Stomach (tissue), 19 donors: ENCODE measurements at places on chromosomes 2 and 18. TPM values are rescaled to one million over a fixed set of nuclear protein-coding genes. Genes with fewer than 3 reads are reported as not detected.

GRCh38 chr18:468955-469790, 31.3 kb downstream of the COLEC12 start:
- no peak for DNase-seq

DNA sequence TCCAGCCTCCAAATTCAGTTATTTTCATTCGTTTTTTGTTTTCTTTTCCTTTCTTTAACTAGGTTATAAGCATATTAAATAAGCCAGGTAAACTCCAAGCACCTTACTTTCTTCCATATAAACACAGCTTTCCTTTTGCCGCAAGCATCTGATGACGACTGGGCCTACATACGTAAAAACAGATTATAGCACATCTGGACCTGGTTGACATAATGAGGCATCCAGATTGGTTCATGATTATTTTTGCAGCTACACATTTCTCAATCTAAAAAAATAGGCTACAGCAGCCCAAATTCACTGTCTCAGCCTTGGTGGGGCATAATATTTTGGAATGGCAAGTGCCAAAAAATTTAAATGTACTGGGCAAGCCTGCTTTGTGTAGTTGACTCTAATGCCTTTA, 7.7 kb downstream of the CYP1B1 start:
- DNase-seq = no peak

DNA sequence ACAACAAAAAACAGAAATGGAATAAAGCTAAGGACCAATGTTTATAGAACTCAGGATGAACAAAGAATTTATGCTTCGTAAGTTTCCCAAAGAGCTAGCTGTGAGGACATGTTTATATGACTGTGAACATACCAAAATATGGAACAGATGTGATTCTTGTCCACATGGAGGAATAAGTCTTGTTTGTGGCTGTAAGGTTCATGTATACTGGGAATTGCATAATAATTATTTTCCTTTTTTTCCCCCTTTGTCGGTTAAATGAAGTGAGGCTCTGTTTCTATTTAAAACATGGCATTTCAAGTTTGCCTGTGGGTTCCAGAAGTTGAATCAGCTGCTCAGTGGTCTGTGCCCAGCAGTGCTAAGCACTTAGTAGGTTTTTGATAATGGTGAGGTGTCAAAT, 108.1 kb downstream of the FHOD3 start:
- DNase-seq = no peak

DNA sequence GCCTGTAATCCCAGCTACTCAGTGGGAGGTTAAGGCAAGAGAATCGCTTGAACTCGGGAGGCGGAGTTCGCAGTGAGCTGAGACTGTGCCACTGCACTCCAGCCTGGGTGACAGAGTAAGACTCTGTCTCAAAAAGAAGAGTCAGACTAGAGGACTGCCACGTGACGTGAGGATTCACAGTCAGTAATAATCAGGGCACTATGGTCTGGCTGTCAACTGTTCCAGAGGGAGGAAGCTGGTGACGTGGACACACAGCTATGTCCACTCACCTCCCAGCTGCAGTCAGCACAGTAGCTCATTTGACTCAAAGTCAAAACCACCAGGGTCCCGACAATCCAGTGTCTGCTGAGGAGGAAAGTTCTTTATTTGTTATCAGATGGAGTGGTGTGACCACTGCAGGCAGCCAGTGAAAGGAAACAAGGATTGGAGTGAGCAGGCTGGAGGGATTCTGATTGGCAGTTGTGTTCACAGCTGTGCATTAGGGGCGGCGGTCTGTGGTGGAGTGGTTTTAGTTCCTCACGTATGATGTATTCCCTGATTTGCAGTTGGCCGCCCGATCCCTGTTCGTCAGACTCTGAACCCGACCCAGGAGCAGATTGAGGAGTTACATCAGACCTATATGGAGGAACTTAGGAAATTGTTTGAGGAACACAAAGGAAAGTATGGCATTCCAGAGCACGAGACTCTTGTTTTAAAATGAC, 37.9 kb downstream of the MOGAT1 start:
- peak; percentile 45 for DNase-seq

DNA sequence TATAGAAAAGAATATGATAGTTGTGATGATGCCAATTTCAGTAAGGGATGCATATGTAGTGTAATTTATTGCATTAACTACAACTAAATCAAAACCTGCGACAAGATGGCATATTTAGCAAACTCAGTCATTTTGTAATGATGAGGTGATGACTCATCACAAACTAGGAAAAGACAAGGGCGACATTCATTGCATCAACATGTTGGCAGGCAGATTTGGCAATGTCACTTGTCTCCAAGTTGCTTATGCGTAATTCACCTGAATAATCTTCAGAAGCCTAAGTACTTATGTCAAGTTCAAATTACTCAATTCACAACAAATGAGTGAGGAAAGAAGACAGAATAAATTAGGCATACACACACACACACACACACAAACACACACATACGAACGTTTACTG, 273.2 kb upstream of the RGPD4 start:
- no peak for DNase-seq

GRCh38 chr2:237901932-237902850, 42.8 kb downstream of the RAMP1 start:
- DNase-seq = no peak

- DNase-seq = no peak
These were observed 200.3 kb downstream of the MBD5 start for GRCh38 chr2:148221166-148221565.

DNA sequence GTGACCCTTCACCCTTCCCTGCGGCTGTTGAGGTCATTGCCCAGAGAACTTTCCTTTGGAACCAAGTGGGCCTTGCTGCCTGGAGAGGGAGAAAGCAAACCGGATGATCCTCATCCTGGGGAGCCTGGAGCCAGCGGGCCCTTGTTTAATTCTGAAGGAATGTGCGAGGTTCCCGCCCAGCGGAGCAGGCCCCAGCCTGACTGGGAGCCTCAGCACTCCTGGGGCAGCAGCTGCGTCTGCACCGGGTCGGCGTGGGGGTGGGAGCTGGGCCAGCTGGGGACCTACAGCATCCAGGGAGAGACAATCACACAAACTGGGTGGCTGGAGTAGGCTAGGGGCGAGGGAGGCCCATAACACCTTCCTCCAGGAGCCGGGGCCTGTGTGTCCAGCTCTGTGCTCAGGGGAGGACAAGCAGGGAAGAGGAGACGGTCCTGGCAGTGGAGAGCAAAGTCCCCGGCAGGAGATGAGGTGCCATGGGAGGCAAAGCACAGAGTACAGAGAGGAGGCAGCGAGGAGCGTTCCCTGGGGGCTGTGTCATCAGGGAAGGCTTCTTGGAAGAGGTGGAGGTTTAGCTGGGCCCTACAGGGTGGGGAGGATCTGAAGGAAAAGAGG, 61.9 kb upstream of the HAAO start:
- DNase-seq = no peak

DNA sequence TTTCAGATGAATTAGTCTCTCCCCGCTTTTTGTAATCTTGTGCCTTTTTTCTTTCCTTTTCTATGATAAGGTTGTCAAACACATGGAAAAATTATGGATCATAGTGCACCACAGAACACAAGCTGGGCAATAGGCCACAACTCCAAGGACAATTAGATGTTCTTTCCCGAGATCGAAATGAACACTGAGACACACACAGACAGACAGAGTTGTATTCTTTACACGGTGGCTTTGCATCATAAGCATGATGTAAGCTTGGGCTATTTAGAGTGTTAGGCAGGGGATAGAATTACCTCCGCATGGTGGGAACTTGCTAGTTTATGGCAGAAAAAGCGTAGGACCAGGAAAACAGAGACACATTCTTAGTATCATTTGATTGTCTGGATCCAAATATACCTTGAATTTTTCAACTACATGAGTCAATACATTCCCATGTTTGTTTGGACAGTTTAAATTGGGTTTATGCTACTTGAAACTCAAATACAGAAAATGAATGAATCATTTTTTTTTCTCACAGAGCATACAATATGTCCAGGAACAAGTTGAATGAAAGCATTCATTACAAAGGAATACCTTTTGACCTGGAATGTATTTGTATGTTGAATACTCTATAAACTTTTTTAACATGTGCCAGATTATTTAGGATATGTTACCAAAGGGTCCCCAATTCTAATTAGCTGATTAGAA, 1611.5 kb upstream of the TMEFF2 start:
- DNase-seq = no peak

DNA sequence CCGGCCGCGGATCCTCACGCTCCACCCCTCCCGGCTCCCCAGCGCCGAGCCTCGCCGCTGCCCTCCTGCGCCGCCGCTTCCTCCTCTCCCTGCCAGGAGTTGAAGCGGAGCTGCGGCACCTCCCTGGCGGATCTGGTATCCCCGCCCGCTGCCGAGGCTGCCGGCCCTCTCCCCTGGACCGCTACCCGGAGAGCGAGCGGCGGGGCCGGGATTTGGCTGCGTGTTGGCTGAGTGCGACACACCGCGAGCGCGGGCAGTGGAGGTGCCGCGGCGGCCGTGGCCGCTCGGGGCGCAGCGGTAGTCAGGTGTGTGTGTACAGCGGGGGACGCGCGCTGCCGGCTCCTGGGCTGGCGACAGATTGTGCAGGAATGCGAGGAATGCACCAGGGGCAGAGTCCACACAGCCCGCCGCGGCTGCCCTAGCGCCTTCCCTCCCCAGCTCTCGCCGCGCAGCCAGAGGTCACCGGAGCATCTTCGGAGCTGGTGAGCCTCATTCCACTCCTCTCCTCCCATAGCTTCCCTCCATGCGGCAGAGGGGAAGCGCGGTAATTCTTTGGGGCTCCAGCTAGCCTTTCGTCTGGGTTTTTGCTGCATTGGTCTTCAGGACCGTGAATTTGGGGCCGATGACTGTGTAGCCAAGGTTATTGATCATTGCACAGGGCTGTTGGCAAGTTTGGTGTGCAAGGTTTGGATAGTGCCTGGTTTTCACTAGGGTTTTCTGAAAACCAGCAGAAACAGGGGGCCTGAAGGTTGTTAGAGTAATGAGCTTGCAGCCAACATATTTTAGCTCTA, 1.3 kb downstream of the PKP4 start:
- peak; percentile 90 for DNase-seq

- no peak for DNase-seq
These were observed 58.3 kb upstream of the TRIB2 start for GRCh38 chr2:12658310-12658945.

GRCh38 chr2:215476424-215476823, 40.6 kb upstream of the FN1 start:
- no peak for DNase-seq

DNA sequence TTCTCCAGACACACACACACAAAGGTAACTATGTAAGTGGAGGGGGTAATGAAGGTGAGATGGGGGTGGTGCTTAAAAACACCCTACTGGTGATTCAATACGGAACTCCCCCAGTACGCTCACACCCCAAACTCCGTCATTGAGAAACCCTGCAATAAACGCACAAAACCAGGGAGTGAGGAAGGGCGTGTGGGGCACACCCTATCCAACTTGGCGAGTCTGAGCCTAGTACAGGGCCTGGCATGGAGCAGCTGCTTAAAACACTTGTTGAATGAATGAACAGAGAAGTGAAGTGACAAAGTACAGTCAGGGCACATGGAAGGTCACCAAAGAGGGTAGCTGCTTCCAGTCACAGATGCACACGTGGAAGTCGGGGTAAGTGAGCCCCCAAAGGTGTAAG, 146.8 kb upstream of the SMAD2 start:
- DNase-seq = no peak

- no peak for DNase-seq
These were observed 93.0 kb downstream of the NRP2 start for GRCh38 chr2:205775097-205775877.

- no peak for DNase-seq
These were observed 36.0 kb upstream of the TTC27 start for GRCh38 chr2:32591669-32592463.

- peak; percentile 18 for DNase-seq
These were observed 42.2 kb upstream of the FAM117B start for GRCh38 chr2:202592566-202592965.

DNA sequence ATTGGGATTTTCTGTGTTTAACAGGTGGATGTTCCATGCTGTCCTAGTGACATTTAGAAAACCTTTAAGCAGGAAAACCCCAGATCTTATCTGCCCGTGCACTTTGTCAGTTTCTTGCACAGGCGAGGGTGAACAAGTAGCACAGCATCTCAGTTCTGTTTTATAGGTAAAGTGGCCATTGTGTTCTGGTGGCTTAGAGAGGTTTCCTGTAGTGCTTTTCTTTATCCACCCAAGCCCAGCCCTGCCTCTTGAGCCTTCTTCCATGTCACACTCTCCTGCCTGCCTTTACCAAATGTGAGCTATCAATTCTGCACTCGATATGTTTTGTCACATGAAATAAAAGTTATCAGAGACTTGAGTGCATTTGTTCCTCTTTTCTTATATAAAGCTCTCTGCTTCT, 135.3 kb upstream of the NOSTRIN start:
- no peak for DNase-seq

GRCh38 chr2:85390941-85391669, 19.1 kb downstream of the CAPG start:
- DNase-seq = peak; percentile 74

DNA sequence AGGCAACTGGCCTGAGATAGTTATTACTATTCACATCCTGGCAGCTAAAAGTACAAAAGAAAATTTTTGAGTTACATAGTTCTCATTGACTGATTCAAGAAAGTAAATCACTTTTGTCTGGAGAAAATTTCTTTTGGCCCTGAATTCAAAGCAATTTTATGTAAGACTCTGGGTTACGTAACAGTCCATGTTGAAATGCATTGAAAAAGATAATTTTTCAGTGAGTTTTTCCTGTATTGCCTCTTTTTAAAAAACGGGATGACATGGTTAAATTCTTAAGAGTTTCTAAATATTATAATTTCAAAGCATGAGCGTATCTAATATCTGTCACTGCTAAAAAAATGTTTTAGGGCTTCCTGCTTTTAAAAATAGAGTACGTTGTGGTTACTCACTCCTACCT, 72.7 kb downstream of the ANKRD12 start:
- DNase-seq = no peak

DNA sequence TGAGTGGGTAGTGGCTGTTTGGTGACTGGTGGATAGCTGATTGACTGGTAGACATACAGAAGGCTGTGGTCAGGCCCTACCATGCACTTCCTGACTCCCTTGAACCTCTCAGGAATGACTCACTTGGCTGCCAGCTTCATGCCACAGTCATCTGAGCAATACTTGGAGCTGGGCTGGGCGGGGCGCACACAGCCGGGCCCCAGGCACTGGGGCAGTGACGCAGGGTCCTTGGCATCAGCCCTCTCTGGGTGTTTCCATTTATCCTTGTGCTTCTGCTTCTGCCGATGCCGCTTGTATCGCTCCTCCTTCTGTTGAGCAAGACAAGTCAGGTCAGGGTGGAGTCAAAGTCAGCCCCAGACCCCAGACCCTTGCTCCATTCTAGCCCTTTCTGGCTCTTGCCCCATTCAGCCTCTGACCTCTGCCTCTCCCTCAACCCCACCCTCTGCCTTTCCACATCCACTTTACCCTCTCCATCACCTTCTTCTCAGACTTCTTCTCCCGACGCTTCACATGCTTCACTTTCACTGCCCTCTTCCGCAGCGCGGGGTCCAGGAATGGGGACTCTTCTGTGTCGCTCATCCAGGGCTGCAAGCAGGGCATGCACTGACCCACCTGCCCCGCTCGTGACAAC, 3.0 kb upstream of the MBD1 start:
- DNase-seq = no peak

GRCh38 chr2:166331468-166331867, 44.3 kb downstream of the SCN9A start:
- no peak for DNase-seq

The RBBP8 gene
- 32.1 TPM for total RNA-seq

The KYNU gene
- total RNA-seq = 5.3 TPM

The SERPINB10 gene
- not detected for total RNA-seq

The GFPT1 gene
- 45.9 TPM for total RNA-seq

The AMER3 gene
- 0.58 TPM for total RNA-seq

The BOLL gene
- total RNA-seq = not detected

The LIMS3 gene
- total RNA-seq = not detected

The SERPINB12 gene
- total RNA-seq = not detected

The PUM2 gene
- total RNA-seq = 54.0 TPM

The RGPD3 gene
- total RNA-seq = not detected

The PRKCE gene
- total RNA-seq = 10.1 TPM

The OTOF gene
- total RNA-seq = 3.6 TPM
